ENCODE measurements at places on chromosomes 6 and 20. TPM values are rescaled to one million over a fixed set of nuclear protein-coding genes. Genes with fewer than 3 reads are reported as not detected.

The SLC22A16 gene
- 0.31 TPM for total RNA-seq

The TRAPPC3L gene
- not detected for total RNA-seq

The COL9A3 gene
- total RNA-seq = 37.1 TPM

The PMEPA1 gene
- 8.3 TPM for total RNA-seq

The MBOAT1 gene
- 3.1 TPM for total RNA-seq

The RIN2 gene
- total RNA-seq = 20.0 TPM

The ACTL10 gene
- total RNA-seq = 1.1 TPM

The CD2AP gene
- 23.1 TPM for total RNA-seq

All from occipital lobe (tissue), 3 donors.